Cortex of kidney (tissue), 1 donor: ENCODE measurements at places on chromosomes 7 and 10.

DNA sequence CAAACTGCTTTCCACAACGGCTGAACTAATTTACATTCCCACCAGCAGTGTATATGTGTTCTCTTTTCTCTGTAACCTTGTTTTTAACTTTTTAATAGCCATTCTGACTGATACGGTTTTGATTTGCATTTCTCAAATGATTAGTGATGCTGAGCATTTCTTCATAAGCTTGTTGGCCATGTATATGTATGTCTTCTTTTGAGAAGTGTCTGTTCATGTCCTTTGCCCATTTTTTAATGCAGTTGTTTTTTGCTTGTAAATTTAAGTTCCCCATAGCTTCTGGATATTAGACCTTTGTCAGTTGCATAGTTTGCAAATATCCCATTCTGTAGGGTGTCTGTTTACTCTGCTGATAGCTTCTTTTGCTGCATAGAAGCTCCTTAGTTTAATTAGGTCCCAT lies 6.1 kb downstream of the ZNF786 start:
- DNase-seq, result no peak

- DNase-seq, result no peak
These were observed 86.9 kb downstream of the JAZF1 start for GRCh38 chr7:28093623-28094232.

DNA sequence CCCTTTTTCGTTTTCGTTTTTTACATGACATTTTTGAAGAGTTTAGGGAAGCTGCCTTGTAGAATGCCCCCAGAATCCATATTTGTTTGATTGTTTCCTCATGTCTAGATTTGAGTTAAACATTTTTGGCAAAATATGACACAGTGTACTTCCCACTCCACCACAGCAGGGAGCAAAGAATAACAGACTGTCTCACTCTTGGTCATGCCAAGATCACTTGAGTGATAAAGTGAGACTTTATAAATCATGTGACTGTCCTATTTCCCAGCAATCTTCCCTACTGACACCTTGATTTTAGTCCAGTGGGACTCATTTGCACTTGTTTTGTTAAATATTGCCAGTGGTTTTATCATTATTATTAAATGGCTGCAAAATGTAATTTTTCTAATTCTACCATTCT lies 44.4 kb upstream of the USP6NL start:
- no peak for DNase-seq

- DNase-seq, result no peak
These were observed 883.8 kb downstream of the LRMDA start for GRCh38 chr10:76315240-76315639.

GRCh38 chr7:150830937-150831336 lies 21.4 kb upstream of the AOC1 start:
- DNase-seq, result no peak

- DNase-seq, result no peak
These were observed 23.1 kb downstream of the PRF1 start for GRCh38 chr10:70579234-70580002.

DNA sequence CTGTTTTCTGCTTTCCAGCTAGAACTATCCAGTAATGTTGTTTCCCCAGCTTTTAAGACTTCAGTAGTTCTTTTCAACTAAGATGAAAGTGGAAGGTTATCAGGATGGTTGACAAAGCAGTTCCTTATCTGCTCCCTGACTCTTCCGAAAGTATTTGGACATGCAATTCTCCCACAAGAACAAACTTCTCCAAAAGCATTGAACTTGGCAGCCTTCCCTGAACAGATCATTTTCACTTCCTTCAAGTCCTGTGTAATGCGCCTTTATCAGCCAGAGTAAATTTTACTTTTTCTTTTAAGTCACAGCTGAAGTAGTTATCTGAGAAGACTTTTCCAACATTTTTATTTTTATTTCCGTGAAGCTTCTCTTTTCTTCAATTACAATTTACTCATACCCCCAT lies 39.7 kb downstream of the CDC14C start:
- no peak for DNase-seq

DNA sequence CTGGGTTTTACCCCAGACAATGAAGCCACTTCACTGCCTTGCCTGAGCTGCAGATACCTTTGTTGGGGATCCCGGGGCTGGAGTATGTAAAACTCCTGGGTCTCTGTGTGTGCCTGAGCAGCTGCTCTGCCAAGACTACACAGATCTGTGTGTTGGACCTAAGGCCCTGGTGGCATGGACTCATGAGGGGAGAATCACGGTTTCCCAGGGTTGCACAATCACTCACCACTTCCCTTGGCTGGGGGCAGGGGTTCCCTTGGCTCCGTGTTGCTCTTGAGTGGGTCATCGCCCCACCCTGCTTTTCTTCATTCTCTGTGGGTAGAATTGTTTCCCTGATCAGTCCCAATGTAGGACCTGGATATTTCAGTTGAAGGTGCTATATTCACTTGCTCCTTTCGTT lies 13.9 kb upstream of the TBATA start:
- DNase-seq, result no peak

DNA sequence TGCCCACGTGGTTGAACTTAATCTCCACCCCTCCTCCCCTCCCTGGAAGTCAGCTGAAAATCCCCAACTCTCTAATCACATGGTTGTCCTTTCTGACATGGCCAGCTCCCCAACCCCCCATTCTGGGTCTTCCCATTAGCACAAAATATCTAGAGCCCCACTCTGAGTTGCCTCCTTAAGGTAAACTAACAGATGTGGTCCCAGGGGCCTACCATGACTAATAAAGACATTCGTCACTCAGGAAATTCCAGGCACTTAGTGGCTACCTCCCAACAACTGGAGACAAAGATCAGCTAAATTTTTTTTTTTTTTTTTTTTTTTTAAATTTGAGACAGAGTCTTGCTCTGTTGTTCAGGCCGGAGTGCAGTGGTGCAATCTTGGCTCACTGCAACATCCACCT lies 21.1 kb downstream of the CCDC126 start:
- no peak for DNase-seq

DNA sequence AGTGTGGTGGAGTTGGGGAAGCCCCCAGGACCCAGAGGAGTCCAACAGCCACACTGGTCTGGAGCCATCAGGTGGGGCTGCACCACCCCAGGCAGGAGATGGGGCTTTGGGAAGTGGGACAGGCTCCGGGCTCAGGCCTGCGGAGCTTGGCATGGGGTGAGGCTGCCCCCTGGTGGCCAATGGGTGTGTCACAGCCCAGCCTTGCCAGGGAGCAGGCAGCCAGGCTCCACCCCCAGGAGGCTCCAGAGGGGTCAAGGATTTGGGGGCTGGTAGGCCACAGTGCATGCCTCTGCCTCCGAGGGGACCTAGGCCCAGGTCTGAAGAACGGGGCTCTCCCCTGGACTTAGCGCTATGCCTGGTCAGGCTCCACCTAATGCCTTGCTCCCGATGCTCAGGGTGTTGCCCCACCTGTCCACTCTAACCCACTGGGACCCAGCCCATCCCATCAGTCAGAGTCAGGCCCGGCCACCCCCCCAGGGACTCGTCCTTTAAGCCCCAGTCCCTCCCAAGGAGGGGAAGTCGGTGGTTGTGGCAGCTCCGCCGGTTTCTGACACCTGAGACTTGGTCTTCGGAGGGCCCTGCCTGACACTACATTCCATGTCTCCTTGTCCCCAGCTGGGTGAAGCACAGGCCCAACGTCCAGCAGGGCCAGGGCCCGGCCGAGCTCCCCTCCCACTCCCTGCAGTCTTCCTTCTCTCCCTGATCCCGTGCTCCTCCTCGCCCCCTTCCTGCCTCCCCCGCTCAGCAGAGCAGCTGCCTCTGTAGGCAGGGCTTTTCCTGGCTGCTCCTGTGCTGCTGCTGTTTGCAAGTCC lies 11.3 kb upstream of the SAMD8 start:
- DNase-seq, result no peak

DNA sequence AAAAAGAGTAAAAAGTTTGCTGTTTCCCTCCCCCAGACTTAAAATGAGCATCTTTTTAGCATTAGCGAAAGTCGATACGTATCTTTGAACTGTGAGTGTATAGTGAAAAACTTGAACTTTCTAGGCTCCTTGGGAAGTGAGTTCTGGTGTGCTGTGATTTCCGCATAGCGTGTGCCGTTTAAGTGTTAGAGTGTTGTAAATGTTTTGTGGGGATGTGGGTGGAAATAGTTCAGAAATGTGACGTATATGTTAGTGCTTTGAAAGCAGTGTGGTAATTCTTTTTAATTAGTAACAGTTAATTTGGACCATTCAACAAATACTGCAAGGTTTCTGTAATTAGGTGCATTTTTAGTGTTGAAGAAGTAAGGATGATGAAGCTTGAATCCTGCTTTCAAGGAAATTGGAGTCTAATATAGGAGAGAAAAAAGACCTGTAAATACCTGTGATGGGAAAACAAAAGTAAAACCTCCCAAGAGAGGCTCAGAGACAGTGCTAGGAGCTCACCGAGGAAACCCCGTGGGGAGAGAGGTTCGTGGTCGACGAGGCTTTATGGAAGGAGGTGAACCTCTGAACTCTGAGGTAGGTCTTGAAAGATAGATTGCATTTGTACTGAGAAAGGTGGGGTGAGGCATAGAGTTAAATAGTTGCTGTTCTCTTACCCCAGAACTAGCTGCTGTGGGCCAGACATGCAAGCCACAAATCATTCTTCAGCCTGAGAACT lies 40.8 kb downstream of the RBM33 start:
- DNase-seq, result no peak

DNA sequence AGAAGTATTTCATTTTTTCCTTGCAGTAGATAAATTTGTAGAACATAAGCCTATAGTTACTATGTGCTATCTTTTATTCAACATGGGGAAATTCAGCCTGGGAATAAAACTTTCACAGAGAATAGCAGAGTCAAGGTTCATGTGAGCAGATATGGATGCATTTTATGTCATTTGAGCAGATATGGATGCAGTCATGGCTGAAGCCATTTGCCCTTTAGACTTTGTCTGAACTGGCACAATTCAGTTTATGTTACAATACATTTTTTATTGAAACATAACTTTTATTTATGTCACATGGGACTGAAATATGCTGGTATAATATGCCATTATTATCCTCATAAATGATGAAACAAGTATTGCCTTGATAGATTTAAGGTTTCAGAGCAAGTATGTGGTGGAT lies 231.1 kb downstream of the CACNA2D1 start:
- DNase-seq, result no peak

DNA sequence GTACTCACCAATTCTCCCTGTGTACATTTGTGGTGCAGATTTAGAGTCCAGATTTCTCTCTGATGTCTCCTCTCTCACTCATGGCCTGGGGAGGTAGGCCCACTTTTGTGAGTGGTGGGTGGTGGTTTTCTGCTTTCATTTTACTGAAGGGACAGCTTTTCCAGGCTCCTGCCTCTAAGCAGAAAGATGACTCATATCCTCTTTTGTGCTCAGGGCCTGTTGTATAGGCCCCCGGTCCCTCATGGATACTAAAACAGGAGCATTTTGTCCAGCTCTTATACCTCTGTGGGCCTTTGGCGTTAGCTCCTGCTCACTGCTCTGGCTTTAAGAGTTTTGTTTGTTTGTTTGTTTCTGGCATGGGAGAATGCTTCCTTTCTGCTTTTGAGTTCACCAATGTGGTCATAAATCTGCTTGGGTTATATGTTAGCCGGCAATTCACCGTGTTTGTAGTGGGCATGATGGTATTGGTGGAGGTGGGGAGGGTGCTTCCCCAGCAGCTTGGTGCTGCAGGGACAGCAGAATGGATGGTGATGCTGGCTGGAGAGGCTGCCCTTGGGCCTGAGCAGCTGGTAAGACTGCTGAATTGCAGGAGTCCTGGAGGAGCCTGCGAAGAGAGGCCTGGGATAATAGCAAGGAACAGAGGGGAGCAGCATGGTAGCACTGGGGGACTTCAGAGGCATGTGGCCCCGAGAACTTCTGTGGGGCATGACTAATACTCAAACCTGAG lies 468.7 kb downstream of the RPS24 start:
- no peak for DNase-seq

GRCh38 chr7:157646551-157646950 lies 309.7 kb downstream of the DNAJB6 start:
- no peak for DNase-seq

DNA sequence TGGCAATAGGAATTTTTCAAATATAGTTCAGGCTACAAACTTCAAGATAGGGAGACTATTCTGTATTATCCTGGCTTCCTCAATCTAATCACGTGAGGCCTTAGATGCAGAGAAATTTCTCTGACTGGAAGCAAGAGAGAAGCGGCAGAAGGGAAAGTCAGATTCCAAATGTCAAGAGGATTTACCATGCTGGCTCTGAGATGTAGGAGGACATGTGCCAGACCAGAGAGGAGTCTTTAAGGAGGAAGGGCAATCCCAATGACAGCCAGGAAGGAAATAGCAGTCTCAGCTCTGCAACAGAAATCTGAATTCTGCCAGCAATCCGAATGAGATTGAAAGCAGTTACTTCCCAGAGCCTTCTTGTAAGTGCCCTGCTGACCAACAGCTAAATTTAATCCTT lies 57.4 kb downstream of the NUTM2E start:
- DNase-seq, result no peak

DNA sequence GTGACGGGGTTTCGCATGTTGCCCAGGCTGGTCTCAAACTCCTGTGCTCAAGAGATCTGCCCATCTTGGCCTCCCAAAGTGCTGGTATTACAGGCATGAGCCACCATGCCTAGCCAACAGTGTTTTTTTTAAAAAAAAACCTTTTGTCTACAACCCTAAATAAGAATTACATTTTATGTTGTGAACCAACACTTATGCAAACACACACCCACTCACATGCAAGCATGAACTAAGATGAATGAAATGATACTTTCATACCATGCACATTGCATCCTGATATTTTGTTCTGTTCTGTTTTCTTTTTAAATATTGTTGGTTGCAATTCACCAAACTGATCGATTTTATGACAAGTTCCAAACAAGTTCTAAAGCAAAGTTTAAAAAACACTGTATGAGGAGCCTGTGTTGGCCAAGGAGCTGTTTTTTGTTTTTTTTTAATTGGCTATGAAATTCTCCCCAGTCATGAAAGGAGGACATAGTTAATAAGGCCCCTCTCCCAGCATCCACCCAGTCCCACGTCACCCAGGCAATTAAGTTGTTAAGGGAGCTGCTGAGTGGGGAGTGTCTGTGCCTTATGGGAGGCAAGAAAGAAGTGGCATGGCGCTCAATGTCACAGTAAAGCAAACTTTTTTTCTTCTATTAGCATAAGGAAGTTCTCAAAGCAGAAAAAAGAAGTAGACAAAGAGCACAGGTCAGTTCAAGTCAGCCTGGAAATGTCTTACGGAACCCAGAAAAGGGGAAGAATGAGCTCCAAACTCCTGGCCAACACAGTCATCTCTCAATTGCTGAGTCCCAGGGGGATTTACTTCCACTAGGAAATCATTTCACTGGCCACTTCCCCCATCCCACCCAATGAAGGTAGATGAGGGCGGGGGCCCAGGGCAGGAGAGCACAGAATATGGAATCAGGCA lies 50.1 kb downstream of the NOD1 start:
- no peak for DNase-seq

- no peak for DNase-seq
These were observed 21.3 kb downstream of the SSMEM1 start for GRCh38 chr7:130228840-130229502.

- no peak for DNase-seq
These were observed 11.2 kb downstream of the BTBD16 start for GRCh38 chr10:122282253-122282671.

- no peak for DNase-seq
These were observed 27.2 kb upstream of the ATP6V0A4 start for GRCh38 chr7:138825049-138825721.

GRCh38 chr10:4651404-4652037 lies 174.5 kb upstream of the AKR1E2 start:
- DNase-seq, result no peak
